Skeletal muscle tissue (tissue), 5 donors: ENCODE measurements at places on chromosomes 4 and X. TPM values are rescaled to one million over a fixed set of nuclear protein-coding genes. Genes with fewer than 3 reads are reported as not detected.

Gene F11
- total RNA-seq: not detected

Gene ZFP92
- total RNA-seq: 1.0 TPM

Gene BEX2
- 21.4 TPM for total RNA-seq

Gene ASMT
- not detected for total RNA-seq

Gene HPGD
- total RNA-seq: 5.7 TPM

Gene IL21
- not detected for total RNA-seq

Gene PPP4R3C
- not detected for total RNA-seq

Gene SRPK3
- 85.1 TPM for total RNA-seq

Gene RBM47
- 2.6 TPM for total RNA-seq

Gene ANK2
- 383 TPM for total RNA-seq

Gene VSIG4
- 37.1 TPM for total RNA-seq

Gene TMSB15B
- total RNA-seq: 5.2 TPM

Gene SASH3
- 2.6 TPM for total RNA-seq

Gene DOCK11
- 22.4 TPM for total RNA-seq

Gene UNC5C
- 1.0 TPM for total RNA-seq

Gene PPBP
- total RNA-seq: 15.1 TPM

Gene SLC16A2
- total RNA-seq: 12.5 TPM

Gene GIMD1
- not detected for total RNA-seq

Gene UGT2A1
- under 0.01 TPM for total RNA-seq

Gene PDGFRA
- total RNA-seq: 118 TPM

Gene SSX2
- total RNA-seq: not detected

Gene MAGEA8
- total RNA-seq: not detected

Gene ARMCX4
- 17.2 TPM for total RNA-seq

Gene SUV39H1
- total RNA-seq: 2.6 TPM

Gene SYP
- total RNA-seq: 1.0 TPM

Gene TCEAL7
- total RNA-seq: 112 TPM

Gene ARMCX2
- 84.0 TPM for total RNA-seq

Gene CT45A1
- not detected for total RNA-seq

Gene FRAS1
- total RNA-seq: 15.1 TPM

Gene APLN
- total RNA-seq: 4.2 TPM

Gene GLUD2
- 3.7 TPM for total RNA-seq

Gene CLCN5
- 91.3 TPM for total RNA-seq

Gene RHOXF2
- not detected for total RNA-seq

Gene ADH4
- total RNA-seq: under 0.01 TPM

Gene IL3RA
- total RNA-seq: 6.3 TPM

Gene CFI
- total RNA-seq: 5.7 TPM

Gene AKAP4
- total RNA-seq: 1.0 TPM

Gene CTSO
- total RNA-seq: 20.4 TPM

Gene DAPP1
- total RNA-seq: 1.6 TPM

Gene TEX13B
- not detected for total RNA-seq

Gene SLC9B1
- 15.7 TPM for total RNA-seq

Gene FABP2
- not detected for total RNA-seq

Gene KCTD8
- total RNA-seq: not detected

Gene STBD1
- 27.1 TPM for total RNA-seq

Gene DDX53
- total RNA-seq: not detected

Gene CPLX1
- total RNA-seq: not detected

Gene SSX3
- total RNA-seq: not detected

Gene IL15
- total RNA-seq: 6.3 TPM

Gene BLOC1S4
- total RNA-seq: 6.3 TPM

Gene APBB2
- total RNA-seq: 41.2 TPM

Gene TLR2
- 4.7 TPM for total RNA-seq

Gene SPANXB1
- total RNA-seq: not detected

Gene MAOB
- total RNA-seq: 1.0 TPM

Gene KLF3
- 20.9 TPM for total RNA-seq

Gene PLAC1
- not detected for total RNA-seq

Gene MSX1
- 1.6 TPM for total RNA-seq

Gene THAP6
- 12.0 TPM for total RNA-seq

Gene NAP1L3
- total RNA-seq: 7.3 TPM

Gene USP51
- total RNA-seq: 1.6 TPM
